ENCODE measurements at places on chromosomes 12 and 14. TPM values are rescaled to one million over a fixed set of nuclear protein-coding genes. Genes with fewer than 3 reads are reported as not detected.

Gene ITFG2
- total RNA-seq = 93.3 TPM

Gene ITPR2
- 72.3 TPM for total RNA-seq

Gene RPGRIP1
- not detected for total RNA-seq

Gene USP44
- 2.6 TPM for total RNA-seq

Gene PRIM1
- 11.1 TPM for total RNA-seq

Gene HNRNPA1
- 331 TPM for total RNA-seq

Gene ZNF10
- total RNA-seq = 11.6 TPM

GRCh38 chr12:18422871-18423270, 161.6 kb downstream of the PIK3C2G start:
- no peak for DNase-seq
- no peaks in the 10 kb centered on the region for H3K36me3 ChIP-seq
- no peaks in the 10 kb centered on the region for H3K27me3 ChIP-seq
- no peak overlapping the region for H3K27ac ChIP-seq
- no peaks in the 10 kb centered on the region for H3K4me1 ChIP-seq

- no peaks in the 10 kb centered on the region for H3K27me3 ChIP-seq
- no peak overlapping the region for H3K27ac ChIP-seq
- H3K36me3 ChIP-seq = no peaks in the 10 kb centered on the region
- no peak for DNase-seq
- H3K4me1 ChIP-seq = no peaks in the 10 kb centered on the region
- no peak overlapping the region for H3K4me3 ChIP-seq
These were observed 8.2 kb upstream of the RESF1 start for GRCh38 chr12:31951008-31951407.

DNA sequence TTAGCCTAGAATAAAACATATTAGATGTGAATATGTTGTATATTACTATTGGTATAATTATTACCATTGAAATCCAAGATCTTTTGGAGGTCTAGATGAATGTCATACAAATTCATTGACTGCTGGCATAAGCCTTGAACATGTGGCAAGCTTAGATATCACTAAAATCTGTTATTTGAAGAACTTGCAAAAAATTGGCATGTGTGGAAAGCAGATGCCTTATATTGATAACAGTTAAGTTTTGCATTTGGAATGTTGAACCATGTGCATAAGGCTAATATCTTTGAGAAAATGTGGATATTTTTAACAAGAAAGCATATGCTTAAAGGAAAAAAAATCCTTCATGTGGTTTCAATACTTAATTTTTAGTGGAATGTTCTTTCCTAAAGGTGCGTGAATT, 203.6 kb upstream of the PRICKLE1 start:
- no peak overlapping the region for H3K27ac ChIP-seq
- no peaks in the 10 kb centered on the region for H3K27me3 ChIP-seq
- no peak for DNase-seq
- H3K4me1 ChIP-seq = no peaks in the 10 kb centered on the region
- no peak overlapping the region for H3K4me3 ChIP-seq

- H3K36me3 ChIP-seq = peaks cover 5% of the 10 kb centered on the region
- H3K4me1 ChIP-seq = peaks cover 10% of the 10 kb centered on the region
- DNase-seq = no peak
- no peak overlapping the region for H3K4me3 ChIP-seq
- H3K27ac ChIP-seq = no peak overlapping the region
These were observed 98.9 kb downstream of the RBM19 start for GRCh38 chr12:113867258-113867657.

GRCh38 chr12:97321621-97322020, 141.0 kb upstream of the RMST start:
- no peaks in the 10 kb centered on the region for H3K36me3 ChIP-seq
- H3K27ac ChIP-seq = no peak overlapping the region
- H3K4me3 ChIP-seq = no peak overlapping the region
- no peak for DNase-seq
- H3K4me1 ChIP-seq = no peaks in the 10 kb centered on the region
- peaks cover 2% of the 10 kb centered on the region for H3K27me3 ChIP-seq

DNA sequence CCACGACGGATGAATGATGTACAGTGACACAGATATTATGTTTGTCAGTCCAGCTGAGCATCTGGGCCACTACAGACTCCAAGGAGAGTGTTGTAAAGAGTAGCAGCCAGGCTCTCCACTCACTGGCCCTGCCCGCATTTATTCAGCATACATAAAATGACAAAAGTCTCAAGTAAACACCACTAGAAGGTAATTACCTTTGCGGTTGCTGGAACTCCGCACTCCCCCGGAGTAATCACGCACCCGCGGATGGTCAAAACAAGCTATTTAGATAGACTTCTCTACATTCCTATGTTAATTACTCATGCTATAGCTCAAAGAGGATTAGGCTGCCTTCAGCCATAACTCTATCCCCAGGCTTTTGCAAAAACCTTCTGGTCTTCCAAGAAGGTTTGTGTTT, 18.8 kb upstream of the STRAP start:
- DNase-seq = no peak
- no peak overlapping the region for H3K4me3 ChIP-seq
- no peaks in the 10 kb centered on the region for H3K36me3 ChIP-seq
- no peak overlapping the region for H3K27ac ChIP-seq

DNA sequence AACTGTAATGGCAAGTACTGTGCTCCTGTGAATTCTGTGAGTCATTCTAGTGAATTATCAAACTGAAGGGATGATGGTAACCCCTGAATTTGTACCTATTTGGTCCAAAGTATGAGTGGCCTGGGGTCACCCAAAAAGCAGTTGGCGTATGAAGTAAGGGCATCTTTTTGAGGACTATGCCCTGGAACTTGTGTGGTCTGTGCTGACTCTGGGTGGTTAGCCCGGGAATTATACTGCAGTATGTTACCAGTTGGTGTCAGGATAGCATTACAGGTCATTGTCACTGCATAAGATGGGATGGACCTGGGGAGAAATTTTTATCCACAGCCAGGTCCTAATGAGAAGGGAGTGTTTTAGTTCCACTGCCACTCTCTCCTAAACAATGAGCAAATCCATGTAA, 174.7 kb downstream of the SSPN start:
- no peak for DNase-seq
- H3K27me3 ChIP-seq = no peaks in the 10 kb centered on the region
- H3K36me3 ChIP-seq = peaks cover 4% of the 10 kb centered on the region
- H3K4me1 ChIP-seq = no peaks in the 10 kb centered on the region
- H3K4me3 ChIP-seq = no peak overlapping the region

GRCh38 chr12:16228067-16228466, 49.4 kb downstream of the SLC15A5 start:
- no peak for DNase-seq
- no peak overlapping the region for H3K27ac ChIP-seq
- no peaks in the 10 kb centered on the region for H3K36me3 ChIP-seq

GRCh38 chr12:81274637-81275529, 197.0 kb downstream of the ACSS3 start:
- no peak overlapping the region for H3K4me3 ChIP-seq
- H3K27ac ChIP-seq = no peak overlapping the region
- H3K36me3 ChIP-seq = no peaks in the 10 kb centered on the region
- no peak for DNase-seq

GRCh38 chr14:65356327-65356836, 56.1 kb upstream of the FUT8 start:
- no peaks in the 10 kb centered on the region for H3K27me3 ChIP-seq
- H3K4me1 ChIP-seq = peaks cover 35% of the 10 kb centered on the region
- H3K4me3 ChIP-seq = no peak overlapping the region
- DNase-seq = no peak
- H3K36me3 ChIP-seq = no peaks in the 10 kb centered on the region

DNA sequence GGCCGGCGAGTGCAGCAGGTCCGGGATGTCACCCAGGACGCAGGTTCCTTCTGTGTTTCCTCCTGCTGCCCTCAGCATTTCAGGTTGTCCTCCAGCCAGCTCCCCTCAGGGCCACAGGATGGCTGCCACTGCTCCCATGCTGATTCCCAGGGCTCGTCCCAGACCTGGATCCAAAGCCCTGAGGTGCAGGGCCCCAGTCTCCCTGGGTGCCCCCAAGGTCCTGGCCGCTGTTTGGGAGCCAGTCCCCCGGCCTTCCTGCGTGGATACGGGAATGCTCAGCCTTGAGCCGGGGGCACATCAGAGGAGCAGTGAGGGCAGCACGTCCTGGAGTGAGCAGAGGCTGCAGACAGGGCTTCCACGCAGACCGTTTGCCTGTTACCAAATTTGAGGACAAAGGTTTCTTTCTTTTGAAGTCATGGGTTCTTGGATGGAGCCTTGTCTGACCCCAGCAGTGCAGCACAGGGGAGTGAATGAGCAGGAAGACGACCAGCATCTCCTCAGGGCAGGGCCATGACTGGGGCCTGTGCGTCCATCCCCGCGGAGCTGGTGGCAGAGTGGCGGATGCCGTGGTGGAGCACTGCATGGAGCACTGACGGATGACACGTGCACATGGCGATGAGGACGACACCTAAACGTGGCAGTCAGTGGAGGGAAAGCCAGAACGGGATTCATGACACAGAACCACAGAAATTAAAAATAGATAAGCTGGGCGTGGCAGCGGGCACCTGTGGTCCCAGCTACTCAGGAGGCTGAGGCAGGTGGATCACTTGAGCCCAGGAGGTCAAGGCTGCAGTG, 12.5 kb upstream of the CACNA2D4 start:
- no peaks in the 10 kb centered on the region for H3K27me3 ChIP-seq
- no peak overlapping the region for H3K4me3 ChIP-seq
- H3K4me1 ChIP-seq = peaks cover 8% of the 10 kb centered on the region
- DNase-seq = peak; percentile 74
- H3K36me3 ChIP-seq = no peaks in the 10 kb centered on the region
- H3K27ac ChIP-seq = no peak overlapping the region

DNA sequence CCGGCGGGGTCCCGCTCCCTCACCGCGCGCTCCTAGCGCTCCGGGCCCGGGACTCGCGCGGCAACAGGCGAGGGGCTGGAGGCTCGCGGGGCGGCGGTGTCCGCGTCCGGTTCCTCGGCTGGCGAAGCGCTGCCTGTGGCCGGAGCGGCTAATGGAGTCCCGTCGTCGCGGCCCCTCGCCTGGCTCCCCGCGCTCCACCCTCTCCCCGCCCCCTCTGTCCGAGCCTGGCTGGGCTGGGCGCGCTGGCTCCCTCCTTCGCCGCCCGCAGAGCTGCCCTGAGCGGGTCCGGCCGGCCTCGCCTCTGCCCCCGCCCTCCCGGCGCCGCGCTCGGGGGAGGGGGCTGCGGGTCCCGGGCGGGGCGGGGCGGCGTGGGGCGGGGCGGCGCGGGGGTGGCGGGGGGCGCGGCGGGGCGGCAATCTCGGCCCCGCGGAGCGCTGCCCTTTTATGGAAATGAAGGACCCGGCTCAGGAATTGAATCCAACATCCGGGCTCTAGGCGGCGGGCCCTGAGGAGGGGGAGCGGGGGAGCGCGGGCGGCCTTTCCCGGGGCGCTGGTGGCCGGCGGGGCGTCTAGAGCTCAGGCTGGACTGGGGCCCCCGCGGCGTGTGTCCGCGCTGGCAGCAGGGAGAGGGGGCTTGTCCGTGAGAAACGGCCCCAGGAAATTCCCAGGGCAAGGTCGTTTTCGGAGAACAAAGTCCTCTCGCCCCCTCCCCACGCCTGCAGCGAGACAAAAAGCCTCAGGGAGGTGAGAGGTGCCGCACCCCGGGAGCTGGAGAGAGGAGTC, at the start of gene FERMT2:
TSS of gene FERMT2 (minus strand) at position 153 of the 783 bp plus-strand sequence. CDS start 482 bp downstream, outside the sequence.
- H3K27ac ChIP-seq = peak within 1 kb of the TSS; percentile 97
- peaks cover 8% of the 10 kb centered on the region for H3K27me3 ChIP-seq
- H3K4me1 ChIP-seq = peaks cover 28% of the 10 kb centered on the region
- H3K4me3 ChIP-seq = peak within 1 kb of the TSS; percentile 87
- H3K36me3 ChIP-seq = no peaks in the 10 kb centered on the region
- peak; percentile 89 for DNase-seq

DNA sequence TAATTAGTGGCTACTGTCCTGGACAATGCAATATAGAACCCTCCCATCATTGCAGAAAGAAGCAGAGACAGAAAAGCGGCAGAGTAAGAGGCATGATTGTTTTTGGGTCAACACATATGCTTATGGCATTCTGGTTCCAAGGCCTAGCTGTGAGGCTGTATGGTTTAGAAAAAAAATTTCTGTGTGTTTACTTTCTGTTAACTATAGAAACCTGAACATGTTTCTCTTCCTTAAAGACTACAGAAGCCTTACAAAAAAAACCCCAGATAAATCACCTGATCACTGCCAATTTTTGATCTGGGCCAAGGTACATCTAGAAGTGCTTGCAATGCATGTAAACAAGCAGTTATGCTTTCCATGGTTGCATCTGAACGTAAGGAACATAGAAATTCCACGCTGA, 100.0 kb upstream of the HECTD1 start:
- H3K27ac ChIP-seq = no peak overlapping the region
- H3K4me3 ChIP-seq = no peak overlapping the region
- no peak for DNase-seq
- peaks cover 80% of the 10 kb centered on the region for H3K36me3 ChIP-seq
- H3K4me1 ChIP-seq = no peaks in the 10 kb centered on the region
- H3K27me3 ChIP-seq = no peaks in the 10 kb centered on the region

DNA sequence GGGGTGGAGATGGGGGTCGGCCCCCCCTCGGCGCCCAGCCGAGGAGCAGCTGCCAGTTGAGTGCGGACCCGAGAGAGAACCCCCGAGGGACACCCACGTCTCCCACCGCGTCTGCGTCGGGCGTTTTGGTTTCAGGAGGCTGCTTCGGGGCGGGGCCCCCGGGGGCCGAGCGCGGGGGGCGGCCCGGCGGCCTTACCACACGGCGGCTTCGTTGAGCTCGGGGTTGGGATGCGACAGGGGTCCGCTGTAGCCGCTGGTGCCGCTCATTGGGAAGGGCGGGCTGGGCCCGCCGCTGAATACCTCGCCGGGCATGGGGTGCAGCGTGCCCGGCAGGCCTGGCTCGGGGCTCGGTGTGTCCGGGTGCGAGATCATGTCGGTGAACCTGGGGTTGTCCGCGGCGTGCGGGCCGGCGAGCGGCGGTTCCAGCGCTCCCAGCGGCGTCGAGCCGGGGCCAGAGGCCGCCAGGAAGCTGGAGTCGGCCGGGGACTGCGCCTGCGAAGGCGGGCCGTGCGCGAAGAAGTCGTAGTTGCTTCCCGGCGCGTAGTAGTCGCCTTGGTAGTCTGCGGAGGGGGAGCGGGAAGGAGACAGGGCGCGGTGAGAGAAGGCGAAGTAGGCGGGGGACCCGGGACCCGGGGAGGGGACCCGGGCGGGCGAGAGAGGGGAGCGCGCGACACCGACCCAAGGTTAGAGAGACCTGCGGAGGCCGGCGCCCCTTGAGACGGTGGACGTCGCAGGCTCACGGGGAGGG, 8.5 kb downstream of the LHX5 start:
- no peaks in the 10 kb centered on the region for H3K36me3 ChIP-seq
- DNase-seq = no peak
- H3K4me3 ChIP-seq = peak overlapping the region; percentile 39

- H3K4me3 ChIP-seq = no peak overlapping the region
- H3K36me3 ChIP-seq = no peaks in the 10 kb centered on the region
- no peak overlapping the region for H3K27ac ChIP-seq
These were observed 272.6 kb downstream of the FOXG1 start for GRCh38 chr14:29039171-29039570.

- H3K4me1 ChIP-seq = peaks cover 4% of the 10 kb centered on the region
- no peaks in the 10 kb centered on the region for H3K27me3 ChIP-seq
- no peak overlapping the region for H3K27ac ChIP-seq
- no peaks in the 10 kb centered on the region for H3K36me3 ChIP-seq
These were observed 27.7 kb upstream of the RNU6-8 start for GRCh38 chr14:32230695-32231280.

Data from suprapubic skin (tissue), 4 donors.